ENCODE measurements at places on chromosomes 4 and X.

DNA sequence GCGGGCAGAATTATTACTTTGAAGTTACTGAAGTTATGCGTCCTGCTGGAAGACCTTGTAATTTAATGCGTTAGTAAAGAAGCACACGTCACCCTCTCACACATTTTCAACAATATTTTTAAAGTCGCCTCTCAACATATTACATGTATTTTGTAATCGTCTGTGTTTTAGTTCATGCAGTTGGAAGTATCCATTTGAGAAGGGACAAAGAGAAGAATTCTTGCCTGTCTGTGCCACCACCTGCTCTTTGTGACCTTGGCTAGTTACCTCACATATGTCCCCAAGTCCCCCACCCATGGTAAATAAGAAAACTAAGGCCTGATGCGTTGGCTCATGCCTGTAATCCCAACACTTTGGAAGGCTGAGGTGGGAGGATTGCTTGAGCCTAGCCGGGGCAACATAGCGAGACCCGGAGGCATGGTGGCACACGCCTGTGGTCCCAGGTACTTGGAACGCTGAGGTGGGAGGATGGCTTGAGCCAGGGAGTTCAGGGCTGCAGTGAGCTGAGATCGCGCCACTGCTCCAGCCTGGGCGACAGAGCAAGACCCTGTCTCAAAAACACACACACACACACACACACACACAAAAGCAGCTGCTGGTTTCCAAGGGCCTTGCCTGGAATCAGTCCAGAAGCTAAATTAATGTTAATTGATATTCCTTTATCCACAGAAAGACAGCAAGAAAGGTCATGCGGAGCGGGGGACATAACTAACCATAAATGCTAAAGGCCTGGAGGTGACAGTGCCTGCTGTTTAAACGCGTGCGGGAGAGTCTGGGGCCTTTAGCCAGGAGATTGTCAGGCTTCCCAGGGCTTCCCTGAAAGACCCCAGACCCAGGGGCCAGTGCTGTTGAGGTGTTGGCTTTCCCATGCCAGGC lies 811 bp downstream of the TMEM187 start:
- DNase-seq, result no peak

- no peak for DNase-seq
Observed at GRCh38 chrX:66200050-66200664, 36.1 kb downstream of the HEPH start.

GRCh38 chr4:188328966-188329365 lies 189.7 kb downstream of the TRIML1 start:
- DNase-seq, result no peak

DNA sequence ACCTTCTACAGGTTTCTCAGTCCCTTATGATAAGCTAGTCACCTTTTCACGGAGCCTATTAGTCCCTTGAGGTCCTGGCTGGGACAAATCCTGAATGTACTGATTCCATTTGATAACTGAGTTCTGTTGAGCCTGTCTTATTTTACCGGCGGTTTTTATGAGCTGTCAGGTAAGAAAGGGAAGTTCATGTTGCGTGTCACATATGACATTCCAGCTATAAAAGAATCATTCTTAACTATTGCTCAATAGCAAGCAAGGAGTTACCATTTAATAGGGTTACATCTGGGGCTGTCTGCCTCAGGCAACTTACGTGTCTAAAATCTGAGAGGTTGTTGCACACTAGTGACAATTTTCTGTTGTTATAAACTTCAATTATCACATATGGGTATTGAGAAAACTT lies 394.6 kb downstream of the TECRL start:
- DNase-seq, result no peak

DNA sequence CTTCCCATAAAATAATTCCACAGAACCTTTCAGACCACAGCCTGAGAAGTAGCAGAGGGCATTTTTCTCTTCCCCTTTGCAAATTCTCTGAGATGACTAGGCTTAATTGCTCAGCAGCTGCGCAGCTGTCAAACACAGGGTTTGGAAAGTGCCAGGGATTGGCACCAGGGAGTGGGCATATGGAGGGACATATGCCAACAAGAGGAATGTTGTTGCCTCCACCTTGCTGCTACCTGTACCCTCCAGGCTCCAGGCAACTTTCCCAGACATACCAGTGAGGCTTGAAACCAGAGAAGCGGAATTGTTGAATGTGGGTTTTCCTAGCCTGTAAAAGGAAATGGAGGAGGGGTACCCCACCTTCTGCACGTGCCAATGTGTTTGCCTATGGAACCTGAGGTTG lies 256.2 kb upstream of the GPR101 start:
- DNase-seq, result no peak

DNA sequence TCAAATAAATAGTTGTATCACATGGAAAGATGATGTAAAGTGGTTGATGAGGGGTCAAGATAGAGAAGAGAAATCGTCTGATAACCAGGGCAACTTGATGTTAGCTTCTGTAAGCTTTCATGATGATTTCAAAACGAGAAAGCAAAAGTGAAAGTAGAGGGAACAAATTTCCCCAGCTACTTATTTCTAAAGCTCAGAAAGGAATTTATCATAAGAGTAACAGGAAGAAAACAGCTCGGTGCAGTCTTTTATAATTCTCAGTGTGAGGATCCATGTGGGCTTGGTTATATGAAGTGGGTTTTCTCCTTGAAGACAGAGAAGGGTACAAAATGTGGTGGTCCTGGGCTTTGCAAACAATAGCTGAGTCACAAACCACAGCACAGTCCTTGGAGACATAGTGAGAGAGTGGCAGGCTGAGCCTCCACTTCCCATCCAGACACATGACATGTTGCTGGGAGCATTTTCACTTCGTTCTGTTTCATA lies 32.1 kb upstream of the GLRA2 start:
- no peak for DNase-seq

DNA sequence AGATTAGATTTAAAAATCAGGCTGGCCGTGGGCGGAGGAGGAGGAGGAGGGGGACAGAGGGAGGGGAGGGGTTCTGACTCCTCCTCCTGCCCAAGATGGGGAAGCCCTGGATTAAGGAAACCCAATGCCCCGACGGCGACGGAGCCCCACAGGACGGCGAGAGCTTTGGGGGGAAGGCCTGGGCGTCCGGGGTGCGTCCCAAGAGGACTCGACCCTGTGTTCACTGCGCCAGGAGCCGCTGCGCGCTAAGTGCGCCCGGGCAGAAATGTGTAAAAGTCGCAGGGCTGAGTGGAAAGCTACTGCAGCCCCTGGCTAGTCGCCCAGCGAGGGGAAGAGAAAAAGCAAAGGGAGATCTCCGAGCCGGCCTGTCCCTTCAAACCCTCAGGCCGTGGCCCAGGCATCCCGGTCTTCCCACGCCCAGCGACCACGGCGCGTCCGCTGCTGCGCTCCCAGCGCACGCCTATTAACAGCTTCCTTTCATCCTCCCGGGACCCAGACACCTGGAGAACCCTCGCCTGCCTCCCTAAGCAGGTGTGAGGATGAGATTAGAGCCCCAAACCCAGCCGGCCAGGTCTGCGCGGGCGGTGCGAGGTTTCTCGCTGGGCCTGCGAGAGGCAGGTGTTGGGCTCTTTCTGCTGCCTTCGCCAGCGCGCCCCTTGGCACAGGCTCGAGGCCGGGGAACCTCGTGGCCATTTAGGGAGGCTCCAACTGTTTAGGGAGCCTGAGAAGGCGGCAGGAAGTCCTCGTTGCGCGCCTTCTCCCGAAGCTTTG lies 1.4 kb upstream of the RPS6KA3 start:
- peak; percentile 88 for DNase-seq

DNA sequence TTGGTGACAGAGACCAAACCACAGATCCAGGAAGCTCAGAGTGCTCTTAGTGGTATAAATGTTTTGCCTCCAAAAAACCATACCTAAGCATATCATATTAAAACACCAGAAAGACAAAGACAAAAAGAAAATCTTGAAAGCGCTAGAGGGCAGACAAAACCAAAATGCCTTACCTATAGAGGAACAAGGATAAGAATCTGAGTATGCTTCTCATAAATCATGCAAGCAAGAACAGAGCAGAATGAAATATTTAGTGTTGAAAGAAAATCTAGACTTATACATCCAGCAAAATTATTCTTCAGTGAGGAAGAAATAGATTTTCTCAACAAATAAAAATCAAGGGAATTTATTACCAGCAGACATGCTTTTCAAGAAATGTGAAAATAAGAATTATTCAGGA lies 941.0 kb upstream of the INTU start:
- no peak for DNase-seq

- no peak for DNase-seq
Observed at GRCh38 chrX:74434336-74434735, 13.0 kb downstream of the SLC16A2 start.

DNA sequence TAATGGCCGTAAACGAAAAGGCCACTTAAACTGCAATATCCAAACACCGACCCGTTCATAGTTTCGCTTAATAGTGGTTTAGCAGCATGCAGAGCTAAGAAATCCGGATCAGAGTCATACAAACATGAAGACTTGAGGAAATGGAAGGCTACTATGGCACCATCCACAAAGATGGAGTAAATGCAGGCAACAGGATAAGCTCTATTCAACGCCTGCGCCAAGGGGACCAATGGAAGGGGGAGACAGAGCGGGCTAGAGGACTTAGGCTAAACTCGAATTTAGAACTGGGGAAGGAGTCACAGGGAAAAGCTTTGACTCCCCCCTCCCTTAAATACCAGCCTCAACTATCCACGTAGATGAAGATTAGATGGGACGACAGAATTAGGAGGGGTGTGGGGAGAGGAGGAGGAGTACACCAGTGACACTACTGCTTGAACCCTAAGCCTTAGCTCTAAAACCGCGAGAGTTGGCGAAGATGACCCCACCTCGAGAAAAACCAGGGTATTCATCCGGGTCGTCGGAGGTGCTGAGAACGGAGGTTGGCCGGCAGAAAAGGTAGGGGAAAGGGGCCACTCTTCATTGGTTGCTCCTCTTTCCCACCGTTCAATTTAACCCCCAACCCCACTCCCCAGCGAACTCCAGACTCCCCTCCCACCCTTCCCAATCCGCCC lies 3.5 kb downstream of the HUWE1 start:
- DNase-seq, result no peak

DNA sequence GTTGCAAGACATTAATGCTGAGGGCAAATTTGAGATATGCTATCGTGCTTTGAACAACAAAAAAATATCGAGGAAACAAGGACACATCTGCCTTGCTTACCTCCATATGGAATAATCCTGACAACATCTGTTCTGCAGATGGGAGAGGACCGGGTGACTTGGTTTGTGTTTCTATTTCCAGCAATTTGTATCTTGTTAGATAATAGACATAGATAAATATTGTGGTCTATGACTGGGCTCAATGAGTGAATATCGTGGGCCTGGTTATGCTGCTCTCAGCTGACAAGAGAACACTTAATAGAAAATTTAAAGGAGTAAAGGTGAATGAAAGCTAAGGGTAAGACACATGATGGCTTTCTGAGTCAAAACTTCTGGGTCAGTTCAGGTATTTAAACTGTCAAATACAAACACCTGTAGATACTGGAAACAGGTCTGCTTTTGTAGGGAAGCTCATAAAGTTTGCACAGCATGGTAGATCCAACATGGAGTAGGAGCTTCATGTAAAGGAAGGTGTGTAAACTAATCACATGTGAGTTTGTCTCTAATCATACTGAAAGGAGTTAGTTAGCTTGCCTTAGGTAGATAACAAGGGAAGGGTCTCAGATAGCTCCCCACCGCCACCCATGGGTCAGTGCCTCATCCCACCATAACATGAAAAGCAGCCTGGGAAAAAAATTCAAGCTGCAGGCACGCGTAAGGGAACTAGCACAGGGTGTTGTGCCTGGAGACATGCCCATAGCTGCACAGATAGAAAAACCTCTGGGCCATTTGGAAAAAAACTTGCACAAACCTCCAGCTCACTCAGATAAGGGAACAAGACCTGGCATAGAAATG lies 904.1 kb upstream of the EPHA5 start:
- no peak for DNase-seq

DNA sequence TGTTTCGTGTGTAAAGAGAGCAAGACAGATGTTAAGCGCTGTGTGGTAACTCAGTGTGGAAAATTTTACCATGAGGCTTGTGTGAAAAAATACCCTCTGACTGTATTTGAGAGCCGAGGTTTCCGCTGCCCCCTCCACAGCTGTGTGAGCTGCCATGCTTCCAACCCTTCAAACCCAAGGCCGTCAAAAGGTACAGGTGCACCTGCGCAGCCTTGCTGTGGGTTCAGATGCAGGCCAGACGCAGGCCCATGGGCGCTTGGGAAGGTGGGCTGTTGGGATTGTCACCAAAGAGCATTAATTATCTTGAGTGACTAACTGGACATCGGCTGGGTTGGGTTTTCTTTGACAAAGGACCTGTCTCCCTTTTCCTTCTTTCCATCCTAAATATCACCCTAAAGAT lies 55.4 kb downstream of the NELFA start:
- no peak for DNase-seq
